ENCODE measurements at places on chromosomes 5 and 9.

- DNase-seq = no peak
These were observed 125.4 kb downstream of the ADAMTS6 start for GRCh38 chr5:65356274-65356673.

DNA sequence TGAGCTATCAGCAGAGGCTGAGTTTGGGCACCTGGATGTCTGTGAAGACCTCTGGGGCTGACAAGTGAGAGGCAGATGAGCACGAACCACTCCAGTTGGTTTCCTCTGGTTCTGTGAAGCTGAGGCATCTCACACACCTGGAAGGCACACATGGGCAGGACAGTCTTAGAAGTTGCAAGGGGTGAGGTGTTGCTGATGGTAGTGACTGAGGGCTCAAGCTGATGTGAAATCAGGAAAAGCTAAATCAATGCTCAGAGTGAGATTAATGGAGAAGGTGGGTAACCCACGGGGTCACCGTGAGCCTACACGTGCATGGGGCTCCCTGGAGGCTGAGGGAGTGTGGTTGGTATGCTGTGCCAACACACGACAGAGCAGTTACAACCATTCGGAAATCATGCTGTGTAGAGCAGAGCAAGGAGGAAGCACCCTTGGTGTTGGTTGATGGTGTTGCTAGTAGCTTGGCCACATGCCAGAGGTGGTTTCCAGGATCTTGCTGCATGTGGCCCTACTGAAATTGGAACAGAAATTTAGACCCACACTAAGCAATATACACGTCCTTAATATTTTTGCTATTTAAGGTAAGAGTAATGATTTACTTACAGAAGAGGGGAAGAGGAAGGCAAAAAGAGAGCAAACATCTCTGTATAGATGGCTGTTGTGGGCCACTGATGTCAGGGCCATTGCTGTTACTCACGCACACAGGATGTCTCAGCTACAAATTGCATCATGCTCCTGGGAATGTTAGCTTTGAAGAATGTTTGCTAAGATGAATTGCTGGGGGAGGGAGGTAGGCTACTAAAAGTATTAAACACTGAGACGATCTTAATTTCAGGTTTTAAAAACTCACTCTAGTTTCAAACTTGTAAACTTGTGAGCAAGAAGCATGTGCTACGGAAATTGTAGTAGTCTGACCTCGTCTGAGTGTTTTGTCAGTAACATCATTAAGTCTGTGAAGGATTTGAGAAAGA is 170.5 kb downstream of the ARHGEF28 start:
- DNase-seq = peak; percentile 2

GRCh38 chr5:150329881-150330876 is 27.3 kb upstream of the TCOF1 start:
- DNase-seq = no peak

- no peak for DNase-seq
These were observed 102.8 kb downstream of the SNX18 start for GRCh38 chr5:54620141-54620933.

DNA sequence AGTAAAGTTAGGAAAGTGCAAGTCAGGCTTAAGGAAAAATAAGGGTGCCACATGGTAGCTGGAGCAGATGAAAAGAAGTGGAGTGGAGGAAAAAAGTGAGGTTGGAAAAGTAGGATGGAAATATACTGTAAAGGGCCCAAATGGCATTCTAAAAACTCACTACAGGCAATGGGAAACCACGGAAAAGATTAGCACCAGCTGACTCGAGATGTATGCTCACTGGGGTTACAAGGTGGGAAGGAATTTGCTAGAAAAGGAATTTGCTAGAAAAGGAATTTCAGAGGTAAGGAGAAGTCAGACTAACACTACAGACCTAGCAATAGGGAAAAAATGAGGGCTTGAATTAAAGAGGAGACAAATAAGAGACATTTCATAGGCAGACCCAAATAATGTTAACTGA is 3.6 kb downstream of the PSMD5 start:
- DNase-seq = no peak

GRCh38 chr5:31680528-31680927 is 41.6 kb downstream of the PDZD2 start:
- DNase-seq = no peak

Data from stimulated activated CD8-positive, alpha-beta memory T cell treated with anti-CD3 and anti-CD28 coated beads, Interleukin-4, amount 100 ng/mL, for 24 hours (primary cell).